AG09319 (cell line): ENCODE measurements at places on chromosomes 5 and 9.

GRCh38 chr9:27379311-27380251, 82.6 kb upstream of the EQTN start:
- DNase-seq, result no peak

GRCh38 chr5:156019571-156020180, 307.3 kb upstream of the SGCD start:
- DNase-seq, result no peak

DNA sequence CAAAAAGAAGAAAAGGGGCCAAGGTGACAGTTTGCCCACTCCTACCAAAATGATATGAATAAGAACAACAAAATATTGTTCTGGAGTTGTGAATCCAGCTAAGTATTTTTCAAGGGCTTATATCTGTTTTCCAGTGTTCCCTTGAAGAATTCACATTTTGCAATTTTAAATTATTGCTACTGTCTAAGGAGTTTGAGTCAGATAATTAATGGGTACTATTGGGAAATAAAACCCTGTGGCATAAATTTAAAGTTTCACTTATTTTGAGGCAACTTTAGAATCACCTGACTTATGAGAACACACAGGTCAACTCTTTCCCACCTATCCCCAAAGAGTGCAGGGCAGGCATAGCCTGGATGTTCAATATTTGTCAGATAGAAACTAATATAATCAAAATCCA, 188.0 kb upstream of the GHR start:
- DNase-seq, result no peak

DNA sequence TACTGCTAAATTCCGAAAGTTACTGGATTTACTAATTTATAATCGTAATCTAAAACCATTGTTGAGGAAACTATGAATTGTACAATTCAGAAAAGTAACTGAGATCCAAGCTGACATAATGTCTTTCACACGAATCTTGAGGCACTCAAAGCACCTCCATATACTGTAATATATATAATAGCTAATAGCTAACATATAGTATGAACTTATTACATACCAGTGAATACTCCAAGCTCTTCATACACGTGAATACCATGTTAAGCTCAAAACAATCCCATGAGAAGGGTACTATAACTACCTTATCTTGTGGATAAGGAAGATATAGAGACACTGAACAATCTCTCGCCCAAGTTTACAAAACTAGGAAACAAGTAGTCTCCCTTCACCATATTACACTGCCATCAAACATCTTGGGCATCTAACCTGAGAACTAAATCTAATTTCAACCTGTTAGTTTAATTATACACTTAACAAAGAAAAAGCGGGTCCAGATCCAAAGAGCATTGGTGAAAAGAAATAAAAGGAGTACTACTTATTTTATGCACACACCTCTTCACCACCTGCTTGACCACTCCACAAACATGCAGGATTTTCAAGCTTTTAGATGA, 1.0 kb downstream of the NUDCD2 start:
- DNase-seq, result no peak

- DNase-seq, result no peak
Measured at GRCh38 chr9:131386281-131386680, 7.6 kb upstream of the PRRC2B start.

- DNase-seq, result no peak
Measured at GRCh38 chr5:69213513-69214215, 21.0 kb upstream of the CDK7 start.

GRCh38 chr9:88990729-88991065, 571 bp upstream of the S1PR3 start:
- no peak for DNase-seq

- no peak for DNase-seq
Measured at GRCh38 chr9:97502222-97502983, 937 bp downstream of the TMOD1 start.

DNA sequence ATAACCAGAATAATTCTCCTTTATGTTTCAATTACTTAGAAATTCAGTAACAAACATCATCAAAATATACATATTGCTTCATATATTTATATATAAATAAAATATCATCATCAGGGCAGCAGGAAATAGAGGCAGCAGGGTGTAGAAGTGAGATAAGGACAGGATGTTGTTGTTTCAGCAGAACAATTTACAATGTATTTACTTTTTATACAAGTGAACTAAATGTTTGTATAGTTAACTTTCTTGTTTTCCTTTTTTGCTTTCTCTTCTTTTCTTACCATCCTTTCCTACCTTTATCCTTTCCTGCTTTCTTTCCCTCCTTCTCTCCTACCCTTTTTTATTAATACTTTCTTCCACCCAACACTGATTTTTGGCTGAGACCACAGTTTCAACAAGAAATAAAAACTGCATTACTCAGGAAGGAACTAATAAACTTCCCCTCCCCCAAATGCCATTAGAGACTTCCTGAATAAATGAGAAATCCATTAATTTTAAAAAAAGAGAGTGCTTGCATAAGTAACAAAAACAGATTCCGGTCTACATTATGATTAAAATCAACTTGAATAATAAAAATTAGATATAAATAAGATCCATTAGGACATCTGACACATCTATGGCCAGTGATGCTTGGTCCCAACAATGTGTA, 159.8 kb upstream of the ACOT12 start:
- DNase-seq, result no peak

DNA sequence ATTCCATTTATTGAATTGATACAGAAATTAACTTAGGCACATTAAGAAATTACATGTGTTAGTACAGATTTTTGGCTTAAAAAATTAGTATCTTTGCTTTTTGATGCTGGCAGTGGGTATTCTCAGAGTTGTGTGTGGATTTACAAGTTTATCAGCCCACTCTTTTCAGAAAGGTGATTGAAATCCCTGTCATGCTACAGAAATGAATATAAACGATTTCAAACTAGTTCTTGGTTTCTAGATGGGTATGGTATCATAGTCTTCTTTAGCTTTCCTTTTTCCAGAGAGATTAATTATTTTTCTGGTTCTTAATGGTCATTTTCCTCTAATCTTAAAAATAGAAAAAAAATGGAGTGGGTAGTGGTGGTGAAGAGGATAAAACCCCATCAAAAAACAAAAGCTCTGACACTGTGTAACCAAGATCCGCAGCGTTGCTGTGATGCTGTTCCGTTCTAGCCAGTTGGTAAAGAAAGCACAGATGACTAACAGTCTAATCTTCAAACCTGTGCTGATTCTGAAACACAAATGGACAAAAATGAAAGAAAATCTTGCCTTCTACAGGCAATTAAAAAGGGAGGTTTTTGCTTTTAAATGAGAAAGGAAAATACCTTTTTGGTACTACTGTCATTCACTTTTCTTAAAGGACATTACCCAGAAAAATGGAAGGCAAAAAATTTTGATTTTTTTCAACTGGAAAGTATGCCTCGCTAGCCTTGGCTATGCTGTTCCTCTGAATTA, 5.2 kb downstream of the LRRTM2 start:
- no peak for DNase-seq

- DNase-seq, result no peak
Measured at GRCh38 chr9:120531683-120532300, 48.2 kb downstream of the CDK5RAP2 start.

DNA sequence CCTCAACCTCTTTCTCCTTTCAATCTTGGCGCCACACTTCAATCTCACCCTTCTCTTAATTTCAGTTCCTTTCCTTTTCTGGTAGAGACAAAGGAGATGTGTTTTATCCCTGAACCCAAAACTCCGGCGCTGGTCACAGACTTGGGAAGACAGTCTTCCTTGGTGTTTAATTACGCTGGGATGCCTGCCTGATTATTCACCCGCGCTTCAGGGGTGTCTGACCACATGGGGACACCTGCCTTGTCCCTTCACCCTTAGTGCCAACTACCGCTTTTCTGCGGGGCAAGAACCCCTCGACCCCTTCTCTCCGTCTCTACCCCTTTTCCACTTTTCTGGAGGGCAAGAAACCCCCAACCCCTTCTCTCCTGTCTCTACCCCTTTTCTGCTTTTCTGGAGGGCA, 261.1 kb downstream of the SMARCA2 start:
- DNase-seq, result no peak

DNA sequence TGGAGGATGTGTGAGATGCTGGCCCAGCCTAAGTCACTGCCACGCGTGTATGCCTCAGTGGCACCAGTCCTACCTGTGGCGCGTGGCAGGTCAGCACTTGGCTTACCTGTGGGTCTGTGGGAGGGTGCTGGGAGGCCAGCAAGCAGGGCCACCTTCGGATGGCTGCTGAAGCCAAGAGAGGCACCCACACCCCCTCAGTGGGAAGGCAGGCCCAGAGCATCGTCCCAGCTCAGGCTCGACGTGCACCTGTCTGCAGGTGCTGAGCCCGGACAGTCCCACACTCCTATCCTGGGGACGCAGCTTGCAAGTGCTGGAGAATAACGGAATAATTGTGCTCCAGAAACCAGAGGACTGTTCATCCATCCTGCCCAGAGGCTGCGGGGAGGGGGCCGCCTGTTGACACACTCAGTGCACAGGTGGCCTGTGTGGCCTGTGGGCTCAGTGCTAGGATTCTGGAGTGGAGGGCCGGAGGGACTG, 24.0 kb downstream of the NKD2 start:
- DNase-seq, result no peak

GRCh38 chr9:27645161-27645840, 72.0 kb upstream of the C9orf72 start:
- no peak for DNase-seq

GRCh38 chr5:3025392-3025791, 273.9 kb upstream of the IRX2 start:
- no peak for DNase-seq

- no peak for DNase-seq
Measured at GRCh38 chr5:153350175-153350883, 140.1 kb upstream of the GRIA1 start.

DNA sequence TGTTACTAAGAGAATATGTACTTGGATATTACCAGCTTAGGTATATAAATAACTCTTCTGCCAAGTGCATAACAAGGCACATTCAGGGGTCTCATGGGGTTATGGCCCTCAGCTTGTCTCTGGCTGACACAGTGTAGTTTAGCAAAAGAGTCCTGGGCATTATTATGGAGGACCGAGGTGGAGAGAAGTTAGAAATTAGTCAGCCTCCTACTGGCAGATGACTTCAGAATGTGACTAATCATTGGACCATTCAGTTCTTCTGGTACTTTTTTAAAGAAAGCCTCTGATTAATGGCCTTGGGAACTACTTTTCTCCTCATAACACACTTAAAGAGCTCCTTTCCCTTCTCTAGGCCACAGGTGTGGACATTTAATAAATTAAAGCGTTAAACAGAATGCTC, 178.9 kb downstream of the SH3GL2 start:
- DNase-seq, result no peak

GRCh38 chr5:168171901-168172759, 119.3 kb upstream of the WWC1 start:
- no peak for DNase-seq

DNA sequence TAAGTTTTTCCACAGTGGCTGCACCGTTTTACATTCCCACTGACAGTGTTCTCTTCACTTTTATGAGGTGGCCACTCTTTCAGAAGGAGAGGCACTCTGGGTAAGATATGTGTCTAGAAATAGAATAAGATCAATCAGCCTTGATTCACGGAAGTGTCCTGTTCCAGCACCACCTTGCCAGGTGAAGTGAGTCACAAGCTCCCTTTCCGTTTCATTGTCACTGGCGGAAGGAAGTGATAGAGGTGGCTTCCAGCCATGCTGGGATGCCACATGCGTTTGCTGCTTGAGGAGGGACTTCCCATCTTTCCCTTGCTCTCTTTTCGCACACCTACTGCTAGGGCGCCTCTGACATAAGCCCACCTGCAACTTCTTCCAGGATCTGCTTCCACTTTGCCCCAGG, 217.1 kb downstream of the PIK3R1 start:
- no peak for DNase-seq

GRCh38 chr5:119439140-119439631, 13.1 kb upstream of the HSD17B4 start:
- no peak for DNase-seq

DNA sequence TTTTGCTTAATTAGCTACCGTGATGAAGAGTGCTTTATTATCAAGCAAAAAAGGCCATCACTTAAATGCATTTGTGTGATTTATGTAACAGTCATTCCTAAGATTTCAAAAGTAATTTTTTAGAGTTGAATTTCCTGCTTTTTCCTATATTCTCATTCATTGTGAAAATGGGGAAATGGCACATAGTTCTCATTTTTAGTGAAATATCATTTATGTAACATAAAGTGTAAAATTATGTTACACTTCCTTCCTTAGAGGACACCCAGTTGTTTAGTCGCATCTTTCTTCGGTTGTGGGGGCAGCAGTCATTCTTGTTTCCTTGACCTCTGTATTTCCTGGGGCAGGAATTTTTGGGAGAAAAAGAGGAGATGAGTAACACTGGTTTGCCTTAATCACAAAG, 142.8 kb downstream of the MAST4 start:
- DNase-seq, result no peak

DNA sequence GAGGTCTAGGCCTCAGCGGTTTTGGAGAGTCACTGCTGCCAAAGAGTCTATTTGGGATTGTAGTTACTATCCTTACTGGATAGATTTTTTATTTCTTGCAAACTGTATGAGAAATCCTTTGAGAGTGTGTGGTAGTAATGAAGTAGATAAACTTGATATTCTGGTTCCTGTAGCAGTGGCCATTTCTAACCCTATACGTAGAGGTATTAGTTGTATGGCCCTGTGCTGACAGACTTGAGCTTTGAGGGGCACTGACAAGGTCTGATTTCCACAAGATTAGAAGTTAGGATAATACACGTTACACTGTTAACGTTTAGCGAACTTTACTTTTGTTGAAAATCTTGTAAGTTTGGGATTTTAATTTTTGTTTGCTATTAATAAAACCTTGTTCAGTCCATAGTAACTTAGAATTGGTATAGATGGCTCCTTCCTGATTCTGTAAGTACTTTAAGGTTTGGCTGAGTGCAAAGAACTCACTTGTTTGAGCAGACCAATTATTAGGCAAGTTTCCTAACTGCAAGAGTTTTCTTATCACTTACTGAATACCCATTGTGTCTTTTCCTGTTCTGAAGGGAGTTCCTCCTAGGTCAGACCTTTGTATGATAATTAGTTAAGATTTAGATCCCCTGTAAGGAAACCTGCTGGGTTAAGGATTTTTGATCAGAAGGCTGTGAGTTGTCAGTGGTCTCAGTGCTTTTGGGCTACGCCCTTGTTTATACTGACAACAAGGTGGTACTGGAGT, 31.4 kb downstream of the GCNT1 start:
- DNase-seq, result no peak

- DNase-seq, result no peak
Measured at GRCh38 chr9:117454711-117455110, 39.9 kb upstream of the ASTN2 start.

DNA sequence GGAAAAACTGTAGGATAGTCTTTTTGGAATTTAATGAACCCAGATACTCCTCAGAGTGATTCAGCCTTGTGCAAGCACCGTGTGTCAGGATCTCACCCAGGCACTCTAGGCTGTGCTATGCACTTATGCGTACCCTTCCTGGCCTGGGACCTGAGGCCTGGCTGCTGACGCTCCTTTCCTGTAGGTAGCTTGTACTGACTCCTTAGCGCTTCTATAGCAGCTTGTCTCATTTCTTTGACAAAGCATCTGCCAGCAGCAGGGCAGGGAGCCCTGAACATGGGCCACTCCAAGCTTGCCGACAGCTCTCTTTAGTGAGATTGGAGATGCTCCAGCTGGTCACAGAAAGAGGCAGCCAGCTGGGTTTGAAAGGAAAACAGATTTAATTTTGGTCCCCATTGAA, 147.3 kb downstream of the SGCD start:
- no peak for DNase-seq

GRCh38 chr9:115636596-115636995, 517.0 kb upstream of the PAPPA start:
- DNase-seq, result no peak

- DNase-seq, result no peak
Measured at GRCh38 chr9:10252174-10252573, 360.6 kb downstream of the PTPRD start.
